ENCODE measurements at places on chromosomes 16 and 17. TPM values are rescaled to one million over a fixed set of nuclear protein-coding genes. Genes with fewer than 3 reads are reported as not detected.

DNA sequence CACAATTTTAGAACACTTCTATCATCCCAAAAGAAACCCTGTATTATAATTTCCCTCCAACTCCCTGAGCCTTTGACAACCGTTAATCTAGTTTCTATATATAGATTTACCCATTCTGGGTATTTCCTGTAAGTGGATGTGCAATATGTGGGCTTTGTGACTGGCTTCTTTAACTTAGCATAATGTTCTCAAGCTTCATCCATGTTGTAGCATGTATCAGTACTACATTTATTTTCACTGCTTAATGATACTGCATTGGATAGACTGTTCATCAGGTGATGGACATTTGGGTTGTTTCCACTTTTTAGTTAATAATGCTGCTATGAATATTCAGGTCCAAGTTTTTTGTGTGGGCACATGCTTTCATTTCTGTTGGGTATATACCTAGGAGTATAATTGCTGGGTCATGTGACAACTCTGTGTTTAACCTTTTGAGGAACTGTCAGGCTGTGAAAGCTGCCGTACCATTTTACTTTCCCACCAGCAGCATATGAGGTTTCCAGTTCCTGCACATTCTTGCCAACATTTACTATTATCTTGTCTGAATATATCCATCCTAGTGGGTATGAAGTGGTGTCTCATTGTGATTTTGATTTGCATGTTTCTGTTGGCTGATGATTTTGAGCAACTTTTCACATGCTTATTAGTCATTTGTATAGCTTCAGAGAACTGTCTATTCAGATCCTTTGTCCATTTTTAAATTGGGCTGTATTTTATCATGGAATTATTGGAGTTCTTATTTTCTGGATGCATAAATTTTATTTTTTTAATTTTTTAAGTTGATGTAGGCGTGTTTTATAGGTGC lies 16.4 kb downstream of the REXO5 start:
- no peak for DNase-seq

DNA sequence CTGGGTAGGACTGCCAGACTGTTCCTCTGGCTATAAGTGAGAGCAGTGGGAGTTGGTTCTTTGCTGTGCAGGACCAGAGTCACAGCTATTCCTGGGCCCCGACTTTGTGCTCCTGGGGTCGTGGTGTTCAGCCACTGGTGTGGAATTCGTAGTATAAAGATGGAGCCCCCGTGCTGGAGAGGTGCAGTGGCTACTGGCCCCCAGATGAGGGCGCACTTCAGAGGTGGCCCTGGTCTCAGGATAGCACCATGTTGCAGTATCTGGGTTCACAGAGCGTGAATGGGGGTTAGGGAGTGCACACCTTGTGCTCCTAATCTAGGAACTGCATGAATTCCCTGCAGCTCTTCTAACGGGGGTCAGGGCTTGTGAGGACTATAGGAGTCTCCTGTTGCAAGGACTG lies 21.1 kb downstream of the TANC2 start:
- no peak for DNase-seq

DNA sequence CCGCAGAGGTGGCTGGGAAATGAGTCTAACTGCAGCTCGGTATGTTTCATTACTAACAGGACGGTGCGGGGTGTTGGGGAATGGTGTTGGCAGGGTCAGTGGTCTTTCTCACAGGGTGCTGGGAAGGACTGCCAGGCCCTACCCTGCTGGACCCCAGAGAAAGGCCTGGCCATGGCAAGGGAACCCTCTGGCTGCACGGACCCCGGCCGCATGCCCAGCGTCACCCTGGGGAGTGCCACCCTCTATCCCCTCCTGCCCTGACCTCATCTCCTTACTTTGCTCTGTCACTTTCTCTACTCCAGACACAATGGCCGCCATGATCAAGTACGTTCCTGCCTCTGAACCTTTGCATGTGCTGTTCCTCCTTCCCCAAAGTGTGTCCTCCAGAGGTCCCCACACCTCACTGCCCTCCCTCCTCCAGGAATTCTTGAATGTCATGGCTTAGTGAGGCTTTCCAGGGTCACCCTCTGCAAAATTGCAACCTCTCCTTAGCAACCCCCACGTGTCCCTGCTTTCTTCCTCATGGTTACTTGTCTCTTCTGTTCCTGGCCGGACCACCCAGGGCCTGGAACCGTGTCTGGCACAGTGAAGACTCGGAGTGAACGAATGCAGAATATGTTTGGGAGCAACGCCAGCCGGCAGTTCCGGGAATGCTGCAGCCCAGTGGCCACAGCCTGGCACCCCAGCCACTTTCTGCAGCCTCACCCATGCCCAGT lies 15.2 kb downstream of the ADAD2 start:
- no peak for DNase-seq

- no peak for DNase-seq
Measured at GRCh38 chr17:35286120-35286781, 43.4 kb downstream of the SLFN5 start.

GRCh38 chr17:7370853-7371252 lies 10.0 kb upstream of the TNK1 start:
- no peak for DNase-seq

DNA sequence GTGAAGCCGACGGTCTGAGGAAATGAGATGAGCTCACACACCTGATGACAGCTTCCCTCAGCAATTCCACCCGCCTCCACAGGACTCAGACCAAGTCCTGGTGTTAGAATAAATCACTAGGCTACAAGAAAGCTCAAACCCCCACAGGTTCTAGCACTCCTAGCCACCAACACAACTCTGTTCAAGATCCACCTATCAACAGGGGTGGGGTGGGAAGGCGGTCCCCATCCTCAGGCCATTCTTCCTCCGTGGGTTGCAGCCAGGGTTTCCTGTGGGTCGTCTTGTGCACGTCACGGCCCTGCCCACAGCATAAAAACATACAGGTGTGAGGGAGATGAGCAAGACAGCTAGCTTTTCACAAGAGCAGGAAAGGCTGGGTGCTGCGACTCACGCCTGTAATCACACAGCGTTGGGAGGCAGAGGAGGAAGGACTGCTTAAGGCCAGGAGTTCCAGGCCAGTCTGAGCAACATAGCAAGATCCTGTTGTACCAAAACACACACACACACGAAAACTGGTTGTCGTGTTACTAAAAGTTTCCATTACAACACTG lies 81.1 kb downstream of the ANKRD11 start:
- DNase-seq = no peak

GRCh38 chr17:63631062-63631461 lies 8.8 kb downstream of the MAP3K3 start:
- no peak for DNase-seq

DNA sequence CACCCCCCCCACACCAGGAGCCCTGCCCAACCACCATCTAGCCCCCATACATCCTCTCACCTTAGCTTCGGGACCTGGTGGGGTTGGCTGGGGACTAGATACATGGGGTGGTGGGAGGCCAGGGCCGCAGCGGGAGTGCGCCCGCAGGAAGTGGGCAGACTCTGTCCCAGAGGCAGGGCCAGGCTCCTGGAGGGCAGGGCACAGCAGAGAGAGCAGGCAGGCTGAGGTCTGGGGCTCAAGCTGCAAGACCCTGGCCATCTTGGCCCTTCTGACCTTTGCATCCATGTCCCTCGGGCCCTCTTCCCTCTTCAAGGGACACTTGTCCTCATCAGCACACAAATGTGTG lies 2.7 kb downstream of the ENKD1 start:
- DNase-seq = no peak

DNA sequence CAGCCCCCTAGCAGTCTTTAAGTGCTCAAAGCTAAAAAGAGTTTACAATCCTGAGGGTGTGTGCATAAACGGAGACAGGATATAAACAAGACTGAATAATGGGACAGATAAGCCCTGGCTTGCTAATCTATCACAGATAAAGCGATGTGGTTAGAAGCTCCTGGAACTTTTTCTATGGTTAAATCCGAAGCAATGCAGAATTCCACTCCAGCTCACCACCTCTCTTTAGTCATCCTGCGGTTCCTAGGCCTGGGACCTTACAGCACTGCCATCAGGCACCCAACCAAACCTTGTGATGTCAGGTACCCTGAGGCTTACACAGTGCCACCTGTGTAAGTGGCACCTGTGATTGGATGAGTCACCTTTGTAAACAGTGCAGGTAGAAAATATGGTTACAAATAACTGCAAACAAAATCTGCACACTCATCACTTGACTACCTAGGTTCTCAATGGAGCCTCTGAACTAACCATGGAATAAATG lies 31.5 kb upstream of the B4GALNT2 start:
- no peak for DNase-seq

DNA sequence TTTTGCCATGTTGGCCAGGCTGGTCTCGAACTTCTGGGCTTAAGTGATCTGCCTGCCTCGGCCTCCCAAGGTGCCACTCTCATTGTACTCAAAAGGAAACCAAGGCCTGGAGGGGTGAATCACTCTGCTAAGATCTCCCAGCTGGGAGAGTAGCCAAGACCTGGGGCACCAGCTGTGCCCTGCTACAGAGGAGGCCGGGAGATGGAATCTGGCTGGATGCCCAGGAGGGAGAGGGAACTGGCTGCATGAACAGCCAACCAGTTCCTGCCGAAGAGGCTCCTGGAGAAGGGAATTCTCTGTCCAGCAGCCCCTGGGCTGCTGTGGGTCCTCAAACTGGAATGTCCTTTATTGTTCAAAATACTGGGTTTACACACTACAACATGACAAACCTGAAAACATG lies 238.7 kb upstream of the CIBAR2 start:
- no peak for DNase-seq

DNA sequence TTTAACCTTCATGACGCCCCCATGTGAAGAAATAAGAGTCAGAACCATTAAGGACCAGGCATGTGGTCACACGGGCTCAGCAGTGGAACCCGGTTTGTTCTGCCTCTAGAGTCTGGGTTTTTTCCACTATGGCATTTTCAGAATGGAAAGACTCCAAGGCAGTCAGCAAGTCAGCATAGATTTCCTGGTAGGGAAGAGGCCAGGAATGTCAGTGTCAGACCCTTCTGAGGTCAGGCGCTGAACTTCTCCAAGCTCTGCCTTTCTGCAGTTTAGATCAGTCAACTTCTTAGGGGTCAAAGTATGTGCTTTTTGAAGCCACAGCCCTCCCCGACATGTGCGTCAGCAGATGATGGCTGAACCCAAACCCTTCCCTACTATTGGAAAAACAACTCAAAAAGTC lies 3.9 kb downstream of the SSTR2 start:
- DNase-seq = no peak

DNA sequence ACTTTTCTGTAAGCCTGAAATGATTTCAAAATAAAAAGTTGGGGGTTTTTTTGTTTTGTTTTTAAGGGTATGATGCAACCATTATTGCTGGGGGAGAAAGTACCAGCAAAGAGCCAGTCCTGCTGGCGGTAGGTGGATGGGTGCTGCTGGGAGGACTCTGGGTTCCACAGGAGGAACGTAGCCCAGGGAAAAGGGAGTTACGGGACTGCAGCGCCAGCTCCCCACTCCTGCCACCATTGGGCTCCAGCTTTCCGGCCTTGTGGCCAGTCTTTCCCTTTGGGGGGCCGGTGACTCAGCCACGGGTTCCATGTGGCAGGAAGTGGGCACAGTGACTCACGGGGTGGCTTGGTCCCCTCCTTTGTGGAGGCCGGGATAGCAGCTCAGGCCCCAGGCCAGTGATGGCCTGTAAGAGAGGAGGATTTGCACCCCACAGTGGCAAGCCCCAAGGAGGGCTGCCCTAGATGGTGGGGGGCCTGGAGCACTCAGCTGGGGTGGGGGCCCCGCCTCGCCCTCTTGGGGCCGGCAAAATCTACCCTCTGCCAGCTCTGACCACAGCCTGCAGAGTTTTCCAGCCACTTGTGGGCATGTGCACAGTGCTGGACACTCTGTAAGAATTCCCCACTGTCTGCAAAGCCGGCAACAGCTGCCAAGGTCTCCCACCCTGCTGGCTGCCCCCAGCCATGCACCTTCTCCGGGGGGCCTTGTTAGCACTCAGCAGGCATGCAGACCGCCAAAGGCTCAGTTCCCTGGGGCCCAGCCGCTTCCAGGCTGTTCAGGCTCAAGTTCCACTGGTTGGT lies 30.4 kb downstream of the SOCS3 start:
- DNase-seq = no peak

DNA sequence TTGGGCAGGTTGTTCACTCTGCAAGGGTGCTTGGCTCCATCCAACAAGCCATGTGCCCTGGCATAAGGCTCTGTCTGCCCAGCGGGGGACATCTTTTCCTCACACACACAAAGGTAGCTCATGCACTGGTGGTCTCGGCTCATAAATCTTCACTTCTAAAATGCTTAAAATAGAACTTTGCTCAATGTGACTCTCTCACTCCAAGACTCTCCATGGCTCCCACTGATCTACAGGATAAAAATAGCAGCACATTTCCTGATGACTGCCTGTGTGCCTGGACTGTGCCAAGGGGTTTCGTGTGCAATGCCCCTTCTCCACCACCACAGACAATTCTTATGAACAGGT lies 15.1 kb upstream of the CIBAR2 start:
- DNase-seq = no peak

- DNase-seq = no peak
Measured at GRCh38 chr17:77735081-77735565, 223.4 kb upstream of the TNRC6C start.

DNA sequence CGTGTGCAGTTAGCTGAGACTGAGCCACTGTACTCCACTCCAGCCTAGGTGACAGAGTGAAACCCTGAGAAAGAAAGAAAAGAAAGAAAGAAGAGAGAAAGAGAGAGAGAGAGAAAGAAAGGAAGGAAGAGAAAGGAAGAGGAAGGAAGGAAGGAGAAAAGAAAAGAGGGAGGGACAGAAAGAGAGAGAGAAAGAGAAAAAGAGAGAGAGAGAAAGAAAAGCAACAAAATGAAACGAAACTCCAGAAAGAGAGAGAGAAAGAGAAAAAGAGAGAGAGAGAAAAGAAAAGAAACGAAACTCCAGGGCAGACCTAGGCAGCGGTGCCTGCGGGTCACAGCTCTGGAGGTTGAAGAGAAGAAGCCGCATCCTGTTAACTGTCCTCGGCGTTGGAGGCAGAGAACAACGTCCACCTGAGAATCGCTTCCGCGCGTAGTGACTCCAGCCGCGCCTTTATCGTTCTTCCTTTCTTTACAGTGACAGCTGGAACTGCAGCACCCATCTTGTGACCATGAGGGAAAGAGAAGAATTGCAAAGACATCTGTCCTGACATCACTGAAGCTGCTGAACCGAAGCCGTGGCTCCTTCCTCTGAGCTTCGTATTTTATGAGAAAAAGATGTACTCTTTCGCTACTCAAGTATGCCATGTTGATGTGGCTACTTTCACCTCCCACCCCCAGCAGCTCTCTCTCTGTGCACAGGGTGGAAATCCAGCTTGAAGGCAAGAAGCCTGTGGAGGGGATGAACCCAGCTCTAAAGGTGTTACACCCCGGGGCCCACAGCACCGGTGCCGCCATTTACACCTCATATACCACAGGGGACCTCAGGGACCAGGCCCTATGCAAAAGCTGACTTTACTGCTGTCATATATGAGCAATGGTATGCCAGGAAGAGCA lies 56.9 kb upstream of the DOC2B start:
- no peak for DNase-seq

- no peak for DNase-seq
Measured at GRCh38 chr17:38703742-38704605, 1.1 kb upstream of the MLLT6 start.

The GDPD3 gene
- polyA plus RNA-seq = 8.5 TPM

The PLCD3 gene
- polyA plus RNA-seq = 23.0 TPM

The KRTAP4-9 gene
- not detected for polyA plus RNA-seq

The KRT40 gene
- not detected for polyA plus RNA-seq

The XAF1 gene
- polyA plus RNA-seq = 6.4 TPM

The NXN gene
- 32.9 TPM for polyA plus RNA-seq

The KCNH4 gene
- not detected for polyA plus RNA-seq

The HP gene
- polyA plus RNA-seq = 0.51 TPM

The TPSD1 gene
- polyA plus RNA-seq = not detected
